PC-9 (cell line): ENCODE measurements at places on chromosomes 5 and 9. TPM values are rescaled to one million over a fixed set of nuclear protein-coding genes. Genes with fewer than 3 reads are reported as not detected.

DNA sequence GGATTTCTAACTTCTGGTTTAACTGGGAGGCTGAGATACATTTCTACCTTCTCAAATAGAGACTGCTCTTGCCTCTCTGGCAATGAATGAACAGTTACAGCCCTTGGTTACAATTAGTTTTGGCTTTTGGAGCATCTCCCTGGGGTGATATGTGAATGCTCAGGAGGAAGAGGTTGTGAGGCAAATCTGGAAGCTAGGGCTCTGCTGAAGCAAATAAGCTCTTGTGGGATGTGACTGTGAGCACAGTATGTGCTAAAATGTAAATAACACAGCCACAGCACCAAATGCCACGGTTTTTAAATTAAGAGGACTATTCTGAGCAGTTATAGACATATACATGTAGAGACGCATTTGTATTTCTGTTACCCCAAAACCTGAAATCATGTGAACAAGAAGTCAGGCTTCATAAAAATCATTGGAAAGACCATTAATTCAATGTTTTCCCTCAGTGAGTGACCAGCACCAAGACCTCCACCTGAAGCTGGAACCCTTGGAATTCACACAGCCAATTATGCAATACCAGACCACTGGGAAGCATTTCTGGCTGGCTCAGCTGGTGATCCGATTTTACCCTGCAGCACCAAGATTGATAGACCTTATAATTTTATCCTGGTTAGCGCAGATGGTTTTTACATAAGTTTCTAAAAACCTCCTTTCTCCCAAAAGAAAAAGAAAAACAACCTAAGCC lies 3.0 kb upstream of the SLC44A1 start:
- DNase-seq = no peak

DNA sequence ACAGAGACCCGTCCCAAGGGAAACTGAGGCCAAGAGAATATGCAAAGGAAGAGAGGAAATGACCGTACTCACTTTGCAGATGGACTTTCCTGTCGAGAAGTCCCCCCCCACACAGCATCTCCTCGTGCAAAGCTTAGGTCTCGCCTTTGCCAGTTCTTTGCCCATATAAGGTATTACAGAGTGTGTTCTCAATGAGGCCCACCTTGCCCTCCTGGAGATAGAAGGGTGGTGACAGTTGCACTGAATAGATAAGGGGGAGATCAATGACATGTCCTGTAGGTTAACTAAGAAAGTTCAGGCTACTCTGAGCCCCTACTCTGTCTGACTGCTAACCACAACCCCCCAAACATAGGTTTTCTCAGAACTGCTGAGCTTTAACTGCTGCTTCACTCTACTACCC lies 68.2 kb upstream of the SPTLC1 start:
- no peak for DNase-seq

DNA sequence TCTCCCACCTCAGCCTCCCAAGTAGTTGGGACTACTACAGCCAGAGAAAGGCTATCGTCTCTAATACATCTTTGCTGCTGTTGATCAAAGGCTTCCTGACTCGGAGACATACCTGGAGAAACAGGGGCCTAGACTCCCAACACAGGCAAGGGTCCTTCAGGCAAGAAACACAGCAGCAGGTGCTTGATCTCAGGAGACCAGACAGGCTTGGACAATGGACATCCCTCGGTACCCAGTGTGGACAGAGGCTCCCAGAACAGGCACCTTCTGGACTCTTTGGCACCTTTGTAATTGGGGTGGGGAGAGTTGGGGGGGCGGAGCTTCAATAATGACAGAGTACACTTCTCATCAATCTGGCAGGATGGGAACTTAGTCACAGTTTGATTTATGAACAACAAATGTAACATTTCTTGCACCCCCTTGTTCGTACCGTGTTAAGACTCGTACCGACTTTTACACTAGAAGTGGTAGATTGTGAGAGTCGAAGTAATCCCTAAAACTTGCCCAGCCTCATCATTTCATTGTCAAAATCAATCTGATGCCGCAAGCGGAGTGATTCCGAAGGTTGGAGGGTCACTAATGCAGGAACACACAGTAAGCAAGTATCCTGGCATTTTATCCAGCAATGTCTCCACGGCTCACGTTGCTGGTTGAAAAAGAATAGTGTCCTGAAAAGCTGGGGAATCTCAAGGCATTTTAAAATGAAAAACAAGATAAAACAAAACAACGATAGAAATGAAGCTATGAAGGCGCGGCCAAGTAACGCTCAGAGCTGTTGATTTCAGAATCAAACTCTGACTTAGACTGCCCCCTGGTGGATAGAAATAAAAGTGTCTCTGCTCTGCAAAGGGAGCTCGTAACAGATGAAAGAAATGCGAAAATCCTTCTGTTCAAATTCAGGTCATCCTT lies 46.4 kb upstream of the STK32A start:
- DNase-seq = no peak

DNA sequence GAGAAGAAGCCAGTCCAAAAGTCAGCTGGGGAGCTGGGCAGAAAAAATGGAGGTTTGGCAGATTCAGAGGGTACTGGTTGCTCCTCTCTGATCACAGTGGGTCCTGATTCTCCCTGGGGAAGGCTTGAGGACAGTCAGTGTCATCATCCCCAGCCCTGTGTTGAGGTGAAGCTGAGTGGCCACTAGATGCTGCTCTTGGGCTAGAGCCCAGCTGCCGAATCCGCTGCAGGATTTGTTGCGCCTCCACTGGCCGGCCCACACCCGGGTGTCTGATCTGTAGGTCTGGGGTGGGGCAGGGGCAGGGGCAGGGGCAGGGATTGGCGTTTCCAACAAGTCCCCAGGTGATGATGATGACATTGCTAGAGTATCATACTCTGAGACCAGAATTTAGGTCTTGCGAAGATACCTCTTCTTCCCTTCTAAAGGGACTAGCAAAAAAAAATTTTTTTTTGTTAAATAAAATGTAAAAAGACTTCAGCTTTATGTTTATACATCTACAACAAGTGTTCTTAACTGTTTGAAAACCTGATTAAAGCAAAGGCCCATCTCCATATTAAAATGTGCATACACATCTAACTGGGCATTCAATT lies 106.8 kb downstream of the PDE6A start:
- DNase-seq = no peak

GRCh38 chr9:114694719-114695269 lies 12.8 kb upstream of the TEX48 start:
- DNase-seq = no peak

DNA sequence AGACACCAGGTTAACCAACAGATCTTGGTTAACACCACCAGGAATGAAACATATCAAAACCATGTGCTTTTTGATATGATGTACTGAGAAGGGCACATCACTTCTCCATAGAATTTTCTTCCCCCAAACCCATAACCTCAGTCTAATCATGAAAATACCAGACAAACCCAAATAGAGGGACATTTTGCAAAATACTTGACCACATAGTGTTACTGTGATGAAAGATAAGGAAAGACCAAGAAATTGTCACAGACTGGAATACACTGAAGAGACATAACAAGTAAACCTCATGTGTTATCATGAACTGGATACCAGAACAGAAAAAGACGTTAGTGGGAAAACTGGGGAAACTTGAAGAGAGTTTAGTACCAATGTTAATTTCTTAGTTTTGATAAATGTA lies 74.9 kb upstream of the VCAN start:
- DNase-seq = no peak

- DNase-seq = no peak
Observed at GRCh38 chr9:37990404-37991015, 78.5 kb downstream of the SHB start.

- DNase-seq = no peak
Observed at GRCh38 chr5:111514087-111514486, 1.8 kb upstream of the STARD4 start.

GRCh38 chr5:58187432-58188261 lies 272.2 kb downstream of the PLK2 start:
- DNase-seq = no peak

- DNase-seq = no peak
Observed at GRCh38 chr9:85942913-85943709, 2.2 kb downstream of the NAA35 start.

ZFP2 gene
- not detected in 2 replicates for total RNA-seq

APBA1 gene
- 0.44 and 1.4 TPM in 2 replicates for total RNA-seq
